CD4-positive, alpha-beta memory T cell (primary cell): ENCODE measurements at places on chromosomes 16 and 17.

- DNase-seq = no peak
These were observed 25.9 kb upstream of the VPS4A start for GRCh38 chr16:69285240-69285639.

- DNase-seq = no peak
These were observed 45.2 kb downstream of the XPO6 start for GRCh38 chr16:28166394-28167208.

- DNase-seq = peak; percentile 30
These were observed 119.2 kb upstream of the CACNG5 start for GRCh38 chr17:66715745-66716156.

DNA sequence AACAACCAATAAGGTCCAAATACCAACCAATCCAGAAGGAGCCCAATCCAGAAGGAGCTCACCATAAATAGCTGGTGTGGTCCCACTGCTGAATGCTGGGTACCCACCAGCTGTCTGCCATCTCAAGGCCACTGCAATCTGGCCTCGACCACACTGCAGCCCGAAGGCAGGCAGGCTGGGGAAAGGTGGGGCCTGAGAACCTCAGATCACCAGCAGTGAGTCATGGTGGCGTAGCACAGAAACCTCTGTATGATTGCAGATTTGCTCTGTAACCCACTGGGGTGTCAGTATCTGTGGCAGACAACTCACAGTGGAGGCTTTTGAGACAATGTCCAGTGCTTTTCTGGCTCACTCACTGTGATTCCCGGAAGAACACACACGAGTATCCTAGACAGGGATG lies 14.7 kb upstream of the CMTR2 start:
- no peak for DNase-seq

DNA sequence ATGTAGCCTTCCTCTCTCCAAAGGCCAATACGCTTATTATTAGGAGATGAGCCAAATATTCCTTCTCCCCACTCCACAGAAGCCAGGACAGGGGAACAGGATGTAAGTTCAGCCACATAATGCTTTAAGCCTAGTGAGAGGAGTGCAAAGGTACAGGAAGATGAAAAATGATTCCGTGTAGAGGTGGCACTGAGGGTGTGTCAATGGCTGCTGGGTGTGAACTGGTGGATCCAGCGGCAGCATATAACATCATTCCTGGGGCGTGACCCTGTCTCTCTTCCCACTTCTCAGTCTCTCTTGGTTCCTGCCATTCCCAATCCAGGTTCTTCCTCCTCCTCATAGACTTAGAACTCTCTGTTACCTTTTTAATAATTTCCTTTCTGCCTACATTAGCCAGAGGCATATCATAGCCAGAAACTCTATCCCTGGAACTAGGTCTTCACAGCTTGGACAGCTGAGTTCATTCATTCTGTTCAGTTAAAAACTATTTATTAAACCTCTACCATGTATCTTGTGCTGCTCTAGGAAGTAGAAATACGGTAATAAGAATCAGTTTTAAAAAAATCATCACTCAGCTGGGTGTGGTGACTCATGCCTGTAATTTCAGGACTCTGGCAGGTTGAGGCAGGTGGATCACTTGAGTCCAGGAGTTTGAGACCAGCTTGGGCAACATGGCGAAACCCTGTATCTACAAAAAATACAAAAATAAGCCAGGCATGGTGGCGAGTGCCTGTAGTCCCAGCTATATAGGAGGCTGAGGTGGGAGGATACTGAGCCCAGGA lies 58.0 kb upstream of the FAM20A start:
- DNase-seq = no peak

GRCh38 chr17:571224-571623 lies 143.4 kb downstream of the VPS53 start:
- DNase-seq = no peak

DNA sequence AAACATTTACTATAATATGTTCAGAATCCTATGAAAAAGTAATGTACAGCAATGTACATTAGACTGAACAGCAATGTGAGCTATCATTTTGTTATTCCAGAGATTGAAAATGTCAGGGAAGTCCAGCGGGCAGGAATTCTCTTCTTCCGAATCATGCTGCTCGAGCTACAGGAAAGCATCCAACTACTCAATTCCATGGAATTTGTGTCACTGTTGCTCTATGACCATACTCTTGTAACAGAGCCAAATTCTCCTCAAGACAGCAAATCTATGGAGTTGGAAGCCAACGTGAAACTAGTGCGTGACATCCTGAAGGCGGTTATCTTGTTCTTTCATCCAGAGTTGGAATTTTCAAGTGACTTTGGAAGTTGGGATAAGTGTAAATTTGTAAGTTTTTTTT lies 24.8 kb upstream of the NSRP1 start:
- DNase-seq = no peak

DNA sequence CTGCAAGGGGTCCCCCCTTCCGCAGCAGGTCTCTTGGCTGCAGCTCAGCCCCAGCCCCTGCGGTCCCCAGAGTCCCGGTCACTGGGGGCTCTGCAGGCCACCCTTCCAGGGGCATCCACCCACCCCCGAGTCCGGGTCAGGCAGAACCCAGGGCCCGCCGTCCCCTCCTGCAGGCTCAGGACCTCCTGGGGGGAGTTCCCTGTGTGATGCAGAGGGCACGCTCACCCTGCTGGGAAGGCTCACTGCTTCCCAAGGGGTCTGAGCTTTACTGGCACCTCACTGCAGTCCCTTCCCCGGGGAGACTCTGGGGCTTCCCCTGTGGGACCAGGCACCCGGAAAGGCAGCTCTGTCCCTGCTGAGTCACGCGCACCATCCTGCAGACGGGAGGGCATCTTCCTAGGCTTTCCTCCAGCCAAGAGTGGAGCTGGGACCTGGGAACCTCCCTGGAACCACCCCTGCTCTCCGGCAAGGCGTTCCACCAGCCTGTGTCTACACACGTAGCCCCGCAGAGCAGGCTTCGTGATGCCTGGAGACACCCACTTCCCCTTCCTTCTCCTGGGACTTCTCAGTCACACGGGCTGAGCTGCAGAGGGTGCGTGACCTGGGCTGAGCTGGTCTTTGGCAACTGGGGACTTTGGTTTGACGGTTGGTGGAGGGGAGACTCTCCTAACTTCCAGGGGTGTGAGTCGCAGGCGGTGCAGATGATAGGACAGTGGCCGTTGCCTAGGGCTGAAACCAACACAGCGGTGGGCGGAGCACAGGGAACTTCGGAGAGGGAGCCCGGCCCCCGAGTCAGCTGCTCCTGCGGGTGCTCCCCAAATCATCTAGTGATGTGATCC lies 23.4 kb downstream of the SLC25A10 start:
- no peak for DNase-seq

GRCh38 chr16:28580726-28581315 lies 16.0 kb downstream of the SULT1A2 start:
- no peak for DNase-seq

GRCh38 chr17:35448899-35449227 lies 297 bp upstream of the SLFN13 start:
- no peak for DNase-seq

DNA sequence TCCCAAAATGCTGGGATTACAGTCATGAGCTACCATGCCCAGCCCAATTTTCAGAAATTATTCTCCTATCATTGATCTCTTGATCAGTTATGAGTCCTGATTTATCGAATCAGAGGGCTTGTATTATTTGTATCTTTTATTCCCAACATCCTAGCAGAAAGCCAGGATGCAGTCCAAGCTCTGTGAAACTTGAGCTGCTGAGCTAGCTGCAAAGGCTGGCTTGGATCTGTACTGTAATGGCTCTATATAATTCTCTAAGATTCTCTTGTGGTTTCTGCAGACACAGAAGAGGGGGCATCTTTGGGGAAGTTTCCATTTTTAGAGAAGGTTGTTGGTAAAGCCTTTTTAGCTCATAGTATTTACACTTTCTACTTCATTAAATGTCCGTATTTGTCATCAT lies 227.1 kb downstream of the MAP2K4 start:
- DNase-seq = no peak

DNA sequence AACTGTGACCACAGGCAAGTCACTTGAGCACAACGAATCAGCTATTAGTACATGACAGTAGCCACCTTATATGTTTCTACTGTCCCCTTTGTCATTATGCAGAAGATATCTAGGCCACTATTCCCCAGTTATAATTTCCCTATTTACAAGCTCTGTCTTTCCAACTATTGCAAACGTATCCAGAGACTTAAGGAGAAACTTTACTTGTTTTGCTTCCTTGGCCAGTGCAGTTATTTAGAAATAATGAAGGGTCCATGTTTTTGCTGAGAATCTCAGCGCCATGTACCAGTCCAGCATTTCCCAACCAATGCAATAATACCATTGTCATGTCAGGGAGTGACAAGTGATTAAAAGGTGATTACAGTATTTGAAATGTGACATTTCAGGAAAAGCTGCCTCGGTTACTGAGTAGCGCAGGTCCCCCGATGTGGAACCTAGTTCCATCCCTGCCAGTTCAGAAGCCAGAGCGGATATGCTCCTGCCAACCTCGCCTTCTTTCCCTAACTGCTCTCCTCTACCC lies 743 bp downstream of the ZNF624 start:
- no peak for DNase-seq

DNA sequence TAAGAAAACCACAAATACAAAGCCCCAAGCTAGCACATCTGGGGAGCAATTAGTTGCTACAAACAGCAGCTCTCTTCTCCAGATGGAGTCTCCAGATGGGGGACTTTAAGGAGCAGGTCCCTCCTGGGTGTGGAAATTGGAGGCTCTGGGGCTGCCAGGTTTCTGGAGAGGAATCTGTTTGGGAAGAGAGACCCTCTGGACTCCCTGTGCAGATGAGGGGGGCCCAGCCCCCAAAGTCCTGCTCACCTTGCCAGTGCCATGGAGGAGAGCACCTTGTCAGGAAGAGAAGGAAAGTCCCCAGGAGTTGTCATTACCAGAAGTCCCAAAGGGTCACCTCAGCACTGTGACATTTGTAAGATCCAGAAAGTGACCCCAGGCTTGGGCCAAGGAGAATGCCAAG lies 14.8 kb downstream of the TEKT5 start:
- no peak for DNase-seq

- no peak for DNase-seq
These were observed 22.1 kb downstream of the TMC7 start for GRCh38 chr16:19005561-19006445.

DNA sequence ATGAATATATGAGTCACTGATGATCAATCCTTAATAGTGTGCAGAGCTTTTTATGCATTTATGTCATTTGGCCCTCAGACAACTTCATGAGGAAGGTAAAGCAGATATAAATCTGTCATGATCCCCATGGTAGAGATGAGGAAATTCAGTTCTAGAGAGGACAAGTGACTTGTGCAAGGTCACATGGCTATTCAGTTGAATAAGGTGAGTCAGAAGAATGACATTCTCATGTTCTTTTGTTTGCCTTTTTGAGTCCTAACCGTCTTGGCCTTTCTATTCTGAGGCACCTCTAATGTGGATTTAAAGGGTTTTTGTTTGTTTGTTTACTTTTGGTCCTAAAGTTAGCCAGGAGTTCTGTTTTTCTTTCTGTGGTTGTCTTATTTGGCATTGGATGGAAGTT lies 116.2 kb upstream of the ELAC2 start:
- DNase-seq = no peak

- DNase-seq = no peak
These were observed 135.7 kb upstream of the C16orf82 start for GRCh38 chr16:26930786-26931581.

DNA sequence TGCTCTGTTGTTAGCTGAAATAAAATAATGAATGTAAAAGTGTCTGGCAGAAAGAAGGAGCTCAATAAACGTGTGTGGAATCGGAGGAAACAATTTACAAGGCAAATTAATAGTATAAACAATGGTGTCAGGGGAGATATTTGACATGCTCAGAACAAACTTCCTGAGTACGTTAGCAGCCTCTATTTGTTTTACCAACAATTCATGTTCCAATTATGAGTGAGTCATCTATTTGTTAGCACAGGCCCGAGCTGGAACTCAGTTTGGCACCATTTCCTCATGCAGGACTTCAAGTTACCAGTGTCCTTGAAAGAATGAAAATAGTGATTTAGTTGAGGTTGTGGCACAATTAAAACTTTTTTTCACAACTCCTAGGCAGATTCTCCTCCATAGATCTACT lies 9.1 kb downstream of the ASIC2 start:
- no peak for DNase-seq
